COR-L47 (cell line): ENCODE measurements at places on chromosomes 16 and 17.

DNA sequence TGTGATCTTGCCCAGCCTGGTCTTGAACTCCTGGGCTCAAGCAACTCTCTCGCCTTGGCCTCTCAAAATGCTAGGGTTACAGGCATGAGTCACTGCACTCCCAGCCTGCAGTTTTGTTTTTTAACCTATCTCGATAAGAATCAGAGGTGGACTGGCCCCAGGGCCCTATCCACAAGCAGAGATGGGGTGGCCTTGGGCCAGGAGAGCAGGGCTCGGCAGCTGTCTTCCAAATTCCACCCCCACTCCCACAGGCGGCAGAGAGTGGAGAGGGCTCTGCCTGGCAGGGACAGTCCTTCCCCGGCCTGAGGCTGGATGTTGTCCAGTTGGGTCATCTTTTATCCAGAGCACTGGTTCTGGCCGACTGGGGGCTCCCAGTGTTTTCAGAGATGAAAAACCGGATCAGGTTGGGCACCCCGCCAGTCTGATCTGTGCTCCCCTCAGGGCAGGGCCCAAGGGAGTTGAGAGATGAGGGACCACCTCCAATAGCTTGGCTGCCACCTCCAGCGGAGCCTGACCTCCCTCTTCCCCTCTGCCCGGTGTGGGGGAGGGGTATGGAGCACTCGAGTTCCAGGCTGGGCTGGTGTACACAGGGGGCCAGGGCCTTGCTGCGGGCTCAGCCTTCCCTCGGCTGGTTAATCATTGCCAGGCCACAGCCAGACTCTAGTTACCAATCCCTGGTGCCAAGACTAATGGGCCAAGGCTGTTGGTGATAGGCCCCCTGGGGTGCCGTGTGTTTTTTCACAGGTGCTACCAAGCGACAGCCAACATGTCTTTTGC is 30.3 kb upstream of the MYO15B start:
- peak; percentile 23 for DNase-seq

- DNase-seq, result no peak
These were observed 2.8 kb downstream of the BFAR start for GRCh38 chr16:14635395-14636165.

DNA sequence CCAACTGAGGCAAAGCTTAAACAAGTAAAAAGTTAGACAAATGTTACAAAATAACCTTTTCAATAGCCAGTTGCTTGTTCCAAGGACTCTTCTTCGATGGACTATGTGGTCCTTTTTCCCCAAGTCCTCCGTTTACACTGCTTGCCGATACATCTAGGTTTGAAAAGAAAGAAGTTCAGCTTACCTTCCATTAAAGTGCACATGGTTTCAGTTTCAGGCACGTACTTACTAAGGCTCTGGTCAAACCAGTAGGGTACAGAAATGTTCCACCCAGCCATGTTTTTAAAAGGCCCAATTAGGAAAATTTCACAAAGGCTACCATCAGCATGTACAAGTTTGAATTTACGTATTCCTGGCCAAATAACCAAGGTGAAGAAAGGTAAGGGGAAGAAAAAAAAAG is 2.1 kb downstream of the SRSF2 start:
- no peak for DNase-seq

- no peak for DNase-seq
These were observed 32.4 kb downstream of the SCNN1B start for GRCh38 chr16:23334457-23334853.

DNA sequence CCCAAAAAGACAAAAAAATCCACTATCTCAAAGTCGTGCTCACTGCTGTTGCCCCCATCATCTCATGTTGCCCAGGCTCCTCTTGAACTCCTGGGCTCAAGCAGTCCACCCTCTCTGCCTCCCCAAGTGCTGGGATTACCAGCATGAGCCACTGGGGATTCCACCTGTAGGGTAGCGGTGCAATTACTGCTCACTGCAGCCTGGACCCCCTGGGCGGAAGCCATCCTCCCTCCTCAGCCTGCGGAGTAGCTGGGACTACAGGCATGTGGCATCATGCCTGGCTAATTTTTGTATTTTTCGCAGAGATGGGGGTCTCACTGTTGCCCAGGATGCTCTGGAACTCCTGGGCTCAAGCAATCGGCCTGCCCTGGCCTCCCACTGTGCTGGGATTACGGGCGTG is 37.9 kb upstream of the BHLHA9 start:
- no peak for DNase-seq

- no peak for DNase-seq
These were observed 108.7 kb downstream of the VAT1L start for GRCh38 chr16:77897129-77897437.

DNA sequence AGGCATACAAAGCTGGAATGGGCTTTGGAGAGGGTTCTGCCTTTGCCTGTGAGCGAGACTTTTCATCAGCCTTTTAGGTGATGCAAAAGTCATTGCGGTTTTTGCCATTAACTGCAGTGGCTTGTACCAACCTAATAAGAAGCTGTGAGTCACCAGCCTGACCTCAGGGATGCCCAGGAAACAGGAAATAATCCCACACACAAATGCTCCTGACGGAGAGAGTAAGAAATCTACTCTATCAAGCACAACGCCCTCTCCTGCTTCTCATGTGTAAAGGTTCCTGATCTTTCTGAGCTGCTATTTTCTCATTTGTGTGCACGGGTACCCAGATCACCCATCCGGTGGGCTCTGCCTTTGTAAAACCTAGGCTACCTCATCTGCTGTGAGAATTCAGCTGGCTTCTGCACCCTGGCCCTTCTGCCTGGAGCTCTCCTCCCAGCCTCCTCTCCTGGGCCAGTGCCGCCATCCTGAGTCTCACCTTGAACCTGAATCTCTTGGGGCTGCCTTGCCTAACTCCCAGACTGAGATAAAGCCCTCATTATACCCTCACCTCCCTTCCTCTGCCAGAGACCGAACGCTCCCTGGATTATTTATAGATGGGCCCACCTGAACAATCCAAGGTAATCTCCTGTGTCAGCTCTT is 299.7 kb downstream of the C16orf95 start:
- DNase-seq, result no peak

GRCh38 chr17:56718515-56718914 is 115.2 kb downstream of the C17orf67 start:
- DNase-seq, result no peak

DNA sequence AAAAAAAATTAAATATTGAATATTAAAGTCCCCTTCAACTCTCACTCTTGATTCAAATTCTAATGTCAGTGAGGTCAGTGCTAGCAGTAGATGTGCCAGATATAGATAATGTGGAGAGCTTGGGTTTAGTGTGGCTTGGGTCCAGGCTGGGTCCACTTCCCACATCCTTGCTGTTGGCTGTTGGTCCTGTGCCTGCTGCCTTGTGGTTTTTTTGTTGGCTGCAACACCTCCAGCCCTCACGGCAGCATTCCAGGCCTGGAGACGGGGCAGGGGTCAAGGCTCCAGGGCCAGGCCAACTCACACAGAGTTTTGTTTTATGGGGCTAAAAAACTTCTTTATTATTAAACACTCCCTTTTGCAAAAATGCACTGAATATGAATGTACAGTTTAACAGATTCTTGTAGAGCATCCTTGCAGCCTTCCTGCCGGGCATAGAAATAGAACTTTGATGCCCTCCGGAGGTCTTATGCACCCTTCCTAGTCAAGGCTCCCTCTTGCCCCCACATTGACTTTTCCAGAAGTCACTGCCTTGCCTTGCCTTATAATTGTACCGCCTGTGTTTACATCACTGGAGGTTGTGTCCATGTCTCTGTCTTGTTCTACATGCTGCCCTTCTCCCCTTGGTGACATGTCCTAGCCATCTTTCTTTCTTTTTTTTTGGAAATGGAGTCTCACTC is 25.5 kb upstream of the MYO15B start:
- no peak for DNase-seq

DNA sequence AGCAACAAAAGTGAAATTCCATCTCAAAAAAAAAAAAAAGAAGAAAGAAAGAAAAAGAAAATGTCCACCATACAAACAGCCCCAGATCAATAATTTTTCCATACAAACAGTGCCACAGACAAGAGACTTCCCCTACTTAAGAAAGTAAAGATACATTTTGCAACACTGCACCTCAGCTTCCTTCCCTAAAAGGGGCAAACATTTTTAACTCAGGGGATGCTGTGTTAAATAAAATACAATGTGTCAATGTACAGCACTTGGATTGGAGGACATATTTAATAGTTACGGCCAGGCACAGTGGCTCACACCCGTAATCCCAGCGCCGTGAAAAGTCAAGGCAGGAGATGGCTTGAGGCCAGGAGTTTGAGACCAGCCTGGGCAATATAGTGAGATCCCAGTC is 22.3 kb downstream of the MYH11 start:
- no peak for DNase-seq

DNA sequence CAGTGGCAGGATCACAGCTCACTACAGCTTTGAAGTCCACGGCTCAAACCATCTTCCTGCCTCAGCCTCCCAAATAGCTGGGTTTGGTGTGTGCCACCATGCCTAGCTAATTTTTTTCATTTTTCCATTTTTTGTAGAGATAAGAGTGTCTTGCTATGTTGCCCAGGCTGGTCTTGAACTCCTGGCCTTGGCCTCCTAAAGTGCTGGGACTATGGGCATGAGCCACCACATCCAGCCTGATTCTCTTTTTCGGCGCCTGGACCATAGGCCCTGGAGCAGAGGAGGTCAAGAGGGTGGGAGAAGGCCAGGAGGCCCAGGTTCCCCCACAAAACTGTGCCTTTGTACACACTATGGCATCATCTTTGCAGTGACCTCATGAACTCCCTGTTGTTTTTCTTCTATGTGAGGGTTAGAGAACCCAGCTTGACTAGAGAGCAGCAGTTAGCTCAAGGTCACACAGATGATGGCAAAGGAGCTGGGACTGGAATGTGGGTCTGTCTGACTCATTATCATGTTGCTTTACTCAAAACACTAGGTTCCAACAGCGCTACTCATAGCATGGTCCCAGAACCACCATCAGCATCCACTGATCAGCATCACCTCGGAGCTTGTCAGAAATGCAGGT is 16.3 kb downstream of the SCN4A start:
- no peak for DNase-seq

DNA sequence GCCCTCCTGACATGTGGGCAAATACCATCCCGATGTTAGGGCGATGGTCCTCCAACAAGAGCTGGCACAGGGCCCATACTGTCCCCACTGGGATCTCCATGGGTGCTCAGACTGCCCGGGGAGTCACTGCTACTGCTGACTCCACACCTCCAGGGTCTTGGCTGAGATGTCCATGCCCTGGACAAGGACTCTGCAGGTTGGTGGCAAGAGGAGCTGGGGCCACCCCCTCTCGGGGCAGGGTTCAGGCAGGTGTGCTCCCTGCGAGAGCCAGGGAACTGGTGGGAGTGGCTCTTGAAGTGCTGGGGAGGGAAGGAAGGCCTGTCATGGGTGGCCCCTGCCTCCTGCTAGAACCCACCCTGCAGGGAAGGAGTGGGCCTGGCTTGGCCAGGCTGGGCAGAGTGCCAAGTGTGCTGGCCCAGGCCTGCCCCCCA is 6.4 kb downstream of the CASKIN2 start:
- DNase-seq, result peak; percentile 18

GRCh38 chr17:79243603-79243990 is 169.0 kb downstream of the ENGASE start:
- no peak for DNase-seq

DNA sequence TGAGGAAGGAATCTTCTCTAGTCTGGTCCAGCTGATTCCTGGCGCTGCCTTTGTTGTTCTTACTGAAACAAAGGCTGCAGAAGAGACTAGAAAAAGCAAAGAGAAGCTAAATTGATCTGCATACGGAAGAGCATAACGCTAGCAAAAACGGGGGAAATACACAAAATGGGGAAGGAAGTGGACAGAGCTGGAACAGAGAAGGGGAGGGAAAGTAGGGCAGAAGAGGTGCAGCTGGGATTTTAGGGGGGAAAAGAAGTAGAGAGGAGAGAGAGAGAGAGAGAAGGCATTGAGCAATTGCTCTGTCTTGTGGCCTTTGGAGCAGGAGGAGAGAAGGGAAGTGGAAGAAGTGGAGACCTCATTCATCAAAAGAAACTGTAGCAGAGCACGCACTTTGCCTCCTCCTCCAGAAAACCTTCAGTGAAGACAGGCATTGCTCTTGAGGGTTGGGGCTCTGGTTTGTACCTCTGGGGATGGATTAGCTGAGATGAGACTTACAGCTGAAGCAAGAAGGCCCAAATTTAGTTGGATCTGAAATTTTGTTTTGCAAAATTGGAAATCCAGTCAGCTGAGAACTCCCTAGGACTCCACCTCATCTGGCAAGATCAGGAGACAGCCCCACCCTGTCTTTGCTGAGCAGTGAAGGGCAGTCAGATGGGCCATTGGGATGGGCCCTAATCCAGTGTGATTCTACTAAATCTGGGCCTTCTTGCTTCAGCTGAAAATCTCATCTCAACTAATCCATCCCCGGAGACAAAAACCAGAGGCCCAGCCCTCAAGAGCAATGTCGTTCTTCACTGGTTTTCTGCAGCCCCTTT is 55.8 kb downstream of the CDRT4 start:
- no peak for DNase-seq

DNA sequence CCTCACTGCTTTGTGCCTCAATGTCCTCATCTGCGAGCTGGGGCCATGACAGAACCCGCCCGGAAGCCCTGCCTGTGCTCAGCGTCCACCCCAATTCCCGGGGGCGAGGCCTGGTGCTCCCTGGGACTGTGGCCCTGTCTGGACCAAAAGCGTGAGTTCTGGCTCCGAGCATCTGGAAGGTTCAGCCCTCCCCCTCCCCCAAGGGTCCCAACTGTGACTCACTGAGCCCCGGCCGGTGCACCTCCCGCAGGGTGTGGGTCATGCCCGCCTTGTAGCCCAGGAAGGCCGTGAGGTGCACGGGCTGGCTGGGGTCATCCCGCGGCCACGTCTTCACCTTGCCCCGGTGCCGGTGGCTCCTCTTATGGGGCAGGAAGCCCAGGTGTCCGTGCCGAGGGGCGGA is 755 bp downstream of the RPL3L start:
- no peak for DNase-seq

DNA sequence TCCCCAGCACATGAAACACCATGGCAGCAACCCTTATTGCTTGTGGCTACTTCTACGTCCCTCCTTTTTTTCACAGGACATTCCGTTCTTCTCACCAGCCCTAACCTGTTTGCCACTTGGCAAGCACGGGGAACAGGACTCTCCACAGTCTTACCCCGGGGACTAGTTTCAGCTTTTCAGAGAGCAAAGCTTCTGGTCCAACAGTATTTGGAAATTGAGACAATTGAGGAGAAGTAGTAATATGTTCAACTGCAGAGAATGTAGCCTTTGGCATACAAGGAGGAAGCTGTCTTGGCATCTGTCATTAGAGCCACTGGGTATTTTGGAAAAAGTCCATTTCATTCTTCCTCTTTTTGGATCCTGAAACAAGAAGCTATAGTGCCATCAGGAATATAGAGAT is 65.7 kb downstream of the MAP2K6 start:
- DNase-seq, result no peak

- no peak for DNase-seq
These were observed 7.3 kb downstream of the CDH13 start for GRCh38 chr16:82633964-82634600.

- no peak for DNase-seq
These were observed 50.2 kb downstream of the NKD1 start for GRCh38 chr16:50598256-50598894.
